GM12878 (cell line): ENCODE measurements at places on chromosomes 16 and 17. TPM values are rescaled to one million over a fixed set of nuclear protein-coding genes. Genes with fewer than 3 reads are reported as not detected.

HBA2 gene
- 0.48 and 0.92 TPM in 2 replicates for total RNA-seq

ARHGAP23 gene
- 5.6 and 5.8 TPM in 2 replicates for total RNA-seq

TBC1D28 gene
- not detected in 2 replicates for total RNA-seq

FAHD1 gene
- total RNA-seq = 18.5 and 23.4 TPM in 2 replicates

WFDC1 gene
- not detected in 2 replicates for total RNA-seq

ABCA5 gene
- 15.7 and 17.2 TPM in 2 replicates for total RNA-seq

PRPF8 gene
- total RNA-seq = 313 and 337 TPM in 2 replicates

SLC9A5 gene
- total RNA-seq = 2.4 and 3.2 TPM in 2 replicates
